ENCODE measurements at places on chromosomes 16 and 17.

DNA sequence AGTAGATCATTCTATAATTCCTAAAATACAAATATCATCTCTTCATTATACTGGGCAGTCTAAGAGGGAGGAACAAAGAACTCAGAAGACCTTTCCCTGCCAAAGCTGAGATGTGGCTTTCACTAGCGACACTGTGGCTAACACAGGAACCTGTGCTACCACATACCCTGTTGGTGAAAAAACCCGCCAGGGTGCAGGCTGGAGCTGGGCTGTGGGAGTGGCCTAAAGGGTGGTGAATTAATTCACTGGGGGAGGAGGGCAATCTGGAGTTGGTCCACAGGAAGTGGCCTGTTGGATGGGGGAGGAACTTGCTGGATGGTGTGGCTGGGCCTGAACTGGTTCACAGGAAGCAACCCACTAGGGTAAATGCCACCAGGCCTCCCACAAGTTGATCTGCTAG is 7.4 kb downstream of the ZNF594 start:
- DNase-seq = no peak

GRCh38 chr16:86508947-86509758 is 1.2 kb upstream of the FOXF1 start:
- no peak for DNase-seq

GRCh38 chr17:77011173-77012011 is 129.4 kb upstream of the SEC14L1 start:
- peak; percentile 36 for DNase-seq

- DNase-seq = no peak
Measured at GRCh38 chr17:16911141-16911937, 60.6 kb downstream of the TNFRSF13B start.
